KBM-7 (cell line): ENCODE measurements at places on chromosomes 5 and 9.

DNA sequence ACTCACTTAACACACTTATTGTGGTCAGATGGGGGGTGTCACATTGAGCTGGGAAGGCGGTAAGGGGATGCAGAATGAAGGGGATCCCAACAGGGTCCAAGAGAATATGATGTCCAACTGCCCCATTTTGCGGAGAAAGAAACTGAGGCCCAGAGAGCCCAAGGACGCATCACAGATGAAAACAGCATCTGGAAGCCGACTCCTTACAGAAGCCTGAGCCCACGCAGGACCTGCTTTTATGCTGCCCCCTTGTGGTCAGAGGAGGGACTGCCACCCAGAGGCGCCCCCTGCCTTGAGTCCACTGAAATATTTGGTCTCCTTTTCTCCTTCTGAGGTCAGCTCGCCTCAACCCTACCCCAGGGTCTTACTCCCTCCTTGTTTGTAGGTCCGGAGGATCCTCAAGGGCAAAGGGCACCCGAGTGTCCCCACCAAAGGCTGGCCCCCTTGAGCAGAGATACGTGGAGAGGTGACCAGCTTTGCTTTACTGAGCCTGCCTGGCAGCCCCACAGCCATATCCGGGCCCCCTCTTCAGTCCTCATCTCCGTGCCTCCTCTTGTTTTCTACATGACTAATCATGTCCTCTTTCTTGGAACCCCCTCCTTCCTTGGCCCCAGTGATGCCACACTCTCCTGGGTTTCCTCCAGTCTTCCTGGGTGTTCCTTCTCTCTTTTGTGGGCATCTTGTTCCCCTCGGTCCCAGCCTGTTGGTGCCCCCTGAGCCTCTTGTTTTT, 30.0 kb upstream of the TTLL11 start:
- DNase-seq, result peak; percentile 86

GRCh38 chr9:119736491-119737454, 367.5 kb upstream of the BRINP1 start:
- no peak for DNase-seq

DNA sequence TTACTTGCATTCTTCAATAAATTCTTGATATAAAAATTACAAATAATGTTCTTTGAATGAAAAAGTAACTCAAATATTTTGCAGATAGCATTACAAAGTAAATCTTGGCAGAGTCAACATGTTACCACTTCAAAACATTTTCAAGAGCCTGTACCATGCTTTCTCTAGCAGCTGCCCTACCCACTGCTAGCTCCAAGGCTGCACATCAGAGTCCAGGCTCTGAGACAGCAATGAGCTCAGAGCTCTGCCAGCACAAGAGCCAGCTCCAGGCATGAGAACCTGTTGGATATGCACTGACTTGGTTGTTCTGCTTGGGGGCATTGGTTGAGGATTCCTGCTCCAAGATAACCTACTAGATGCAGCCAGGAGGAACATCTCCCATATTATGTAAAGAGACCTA, 211.3 kb upstream of the HAPLN1 start:
- no peak for DNase-seq

- DNase-seq, result no peak
Measured at GRCh38 chr5:128825826-128826225, 139.5 kb upstream of the SLC27A6 start.

DNA sequence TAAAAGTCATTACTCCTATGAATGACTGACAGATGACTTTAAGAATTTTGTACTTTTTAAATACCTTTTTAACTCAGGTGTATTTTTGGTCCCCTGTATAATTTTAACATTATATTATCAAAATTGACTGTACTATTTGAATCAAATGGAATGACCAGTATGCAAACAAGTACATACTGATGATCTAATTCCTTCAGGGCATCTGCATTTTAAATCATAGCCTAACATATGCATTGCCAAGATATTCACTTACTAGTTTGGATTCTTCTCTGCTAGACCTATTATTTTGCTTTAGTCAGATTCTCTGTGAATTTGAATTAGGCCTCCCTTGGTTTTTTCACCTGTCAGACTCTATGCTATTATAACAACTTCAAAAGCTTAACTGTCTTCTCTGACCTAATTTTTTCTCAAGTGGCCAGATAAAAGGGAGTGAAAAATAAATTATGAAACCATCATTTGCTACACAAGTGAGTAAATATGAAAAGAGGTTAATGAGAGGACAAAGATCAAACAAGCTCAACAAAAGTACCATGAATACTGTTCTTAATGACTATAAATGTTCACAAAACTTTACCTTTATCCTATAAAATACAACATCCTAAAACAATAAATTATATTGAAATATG, 1505.2 kb upstream of the CDH9 start:
- DNase-seq, result no peak

GRCh38 chr9:128335161-128335560, 5.2 kb upstream of the SLC27A4 start:
- DNase-seq, result no peak

GRCh38 chr5:126780165-126780827, 3.4 kb downstream of the LMNB1 start:
- DNase-seq, result peak; percentile 83

DNA sequence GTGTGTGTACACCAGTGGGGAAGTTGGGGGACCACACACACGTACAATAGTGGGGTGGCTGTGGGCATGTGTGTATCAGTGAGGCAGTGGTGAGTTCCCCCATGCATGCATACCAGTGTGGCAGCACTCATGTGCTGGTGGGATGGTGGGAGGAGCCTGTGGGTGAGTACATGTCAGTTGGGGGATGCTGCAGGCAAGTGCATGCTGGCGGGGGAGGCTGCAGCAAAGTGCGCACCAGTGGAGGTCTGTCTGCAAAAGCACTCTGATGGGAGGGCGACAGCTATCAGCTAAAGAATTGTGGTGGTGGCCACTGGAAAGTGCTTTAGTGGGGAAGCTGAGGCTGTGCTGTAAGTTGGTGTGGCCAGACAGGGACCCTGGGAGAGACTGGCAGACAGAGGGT, 418.8 kb downstream of the KIAA0825 start:
- DNase-seq, result no peak

DNA sequence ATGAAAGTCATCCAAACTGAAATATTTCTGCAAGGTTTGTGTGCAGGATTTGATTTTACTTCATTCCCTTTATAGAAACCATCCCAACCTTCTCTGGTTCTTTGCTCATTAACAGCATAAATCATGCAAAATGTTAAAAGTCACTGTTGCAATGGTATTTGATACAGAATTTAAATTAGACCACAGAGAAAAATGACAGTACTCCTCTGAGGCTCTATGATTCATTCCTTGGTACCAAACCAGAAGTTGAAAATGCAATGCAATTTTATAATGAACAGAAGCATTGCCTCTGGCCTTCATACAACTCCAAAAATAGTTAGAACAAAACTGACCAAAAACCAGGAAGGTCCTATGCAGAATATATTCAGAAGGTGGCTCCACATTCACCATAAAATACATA, 607.1 kb downstream of the TLE1 start:
- DNase-seq, result no peak

DNA sequence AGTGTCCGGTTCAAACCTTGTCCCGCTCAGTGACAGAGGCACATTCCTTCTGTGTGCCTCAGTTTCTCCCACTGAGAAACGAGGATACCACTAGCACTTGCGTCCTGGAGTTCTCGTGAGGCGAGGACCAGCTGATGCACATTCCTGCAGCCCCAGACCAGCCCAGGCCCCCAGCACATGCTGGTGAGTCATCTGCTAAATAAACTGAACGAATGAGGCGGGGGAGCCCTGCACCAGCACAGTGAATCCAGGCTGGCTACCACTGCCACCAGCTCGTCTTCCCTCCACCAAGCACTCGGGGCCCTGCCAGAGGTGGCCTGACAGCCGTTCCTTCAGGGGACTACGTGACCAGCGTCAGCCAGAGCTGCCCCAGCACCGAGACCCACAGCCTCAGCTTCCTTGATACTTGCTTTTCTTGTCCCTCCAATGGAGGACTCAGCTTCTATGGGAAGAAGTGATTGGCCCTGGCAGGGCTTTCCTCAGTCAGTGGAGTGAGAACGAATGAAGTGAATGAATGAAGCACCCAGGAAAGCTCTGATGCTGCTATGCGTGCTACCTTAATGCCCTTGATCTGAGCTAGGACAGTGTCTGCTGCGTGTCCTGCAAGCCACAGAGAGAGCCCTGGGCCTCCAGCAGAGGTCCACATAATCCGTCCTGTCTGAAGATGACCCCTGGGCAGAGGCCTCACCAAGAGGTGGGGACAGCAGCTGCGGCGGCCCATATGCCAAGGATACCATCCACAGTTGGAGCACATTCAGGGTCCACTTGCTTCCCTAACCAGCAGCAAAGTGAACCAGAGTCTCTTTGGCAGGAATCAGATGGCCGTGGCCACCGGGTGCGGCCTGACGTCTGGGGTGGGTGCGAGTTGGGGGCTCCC, 13.5 kb upstream of the BARX1 start:
- no peak for DNase-seq

- DNase-seq, result no peak
Measured at GRCh38 chr5:145161391-145161790, 673.8 kb downstream of the PRELID2 start.

DNA sequence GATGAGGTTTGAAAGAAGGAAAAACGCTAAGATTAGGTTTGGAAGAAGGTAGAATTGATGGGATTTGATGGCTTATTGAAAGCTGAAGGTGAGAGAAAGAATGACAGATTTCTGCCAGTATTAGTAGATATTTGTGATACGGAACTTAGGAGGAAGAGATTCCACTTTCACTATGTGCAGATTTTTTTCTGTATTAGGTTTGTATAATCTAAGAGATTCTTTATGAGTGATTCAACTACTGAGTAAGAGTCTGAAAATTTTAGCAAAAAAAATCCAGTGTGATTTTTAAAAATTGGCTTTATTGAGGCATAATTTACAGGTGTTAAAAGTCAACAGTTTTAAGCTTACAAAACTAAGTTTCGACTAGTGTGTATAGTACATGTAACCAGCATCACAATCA, 54.1 kb downstream of the AP3S1 start:
- no peak for DNase-seq

DNA sequence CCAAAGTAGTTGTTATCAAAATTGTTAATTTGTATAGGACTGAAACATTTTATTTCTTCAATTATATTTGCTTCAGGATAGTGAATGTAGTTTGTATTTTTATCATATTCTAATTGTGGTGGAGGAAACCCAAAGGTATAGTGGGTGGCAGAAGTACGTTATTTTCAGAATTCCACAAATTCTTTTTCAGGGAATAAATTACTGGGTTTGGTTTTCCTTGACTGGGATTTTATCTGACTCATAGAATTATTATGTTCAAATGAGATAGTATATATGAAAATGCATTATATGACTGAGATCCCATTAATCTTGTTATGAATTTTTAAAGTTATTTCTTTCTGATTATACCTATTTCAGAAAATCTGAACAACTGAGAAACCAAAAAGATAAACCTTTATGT, 73.7 kb downstream of the VPS13A start:
- no peak for DNase-seq

GRCh38 chr9:36154331-36154952, 14.7 kb upstream of the CCIN start:
- peak; percentile 68 for DNase-seq

DNA sequence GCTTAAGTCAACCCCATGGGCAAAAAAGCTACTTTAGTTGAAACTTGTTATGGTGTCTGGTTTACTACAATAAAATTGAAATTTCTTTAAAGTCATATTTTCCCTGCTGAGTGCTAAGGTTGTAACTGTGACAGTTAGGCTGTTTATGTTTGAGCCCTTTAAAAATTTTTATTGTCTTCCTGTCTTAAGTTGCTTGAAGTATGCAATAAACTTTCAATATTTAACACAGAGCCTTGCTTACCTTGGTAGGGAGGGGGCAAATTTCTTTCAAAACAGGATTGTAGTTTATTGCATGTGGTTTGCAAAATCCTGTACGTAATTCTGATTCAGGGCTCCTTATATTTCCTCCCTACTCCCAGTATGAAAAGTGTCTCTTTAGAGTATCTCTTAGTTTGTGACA, 465.5 kb upstream of the ACTBL2 start:
- no peak for DNase-seq

DNA sequence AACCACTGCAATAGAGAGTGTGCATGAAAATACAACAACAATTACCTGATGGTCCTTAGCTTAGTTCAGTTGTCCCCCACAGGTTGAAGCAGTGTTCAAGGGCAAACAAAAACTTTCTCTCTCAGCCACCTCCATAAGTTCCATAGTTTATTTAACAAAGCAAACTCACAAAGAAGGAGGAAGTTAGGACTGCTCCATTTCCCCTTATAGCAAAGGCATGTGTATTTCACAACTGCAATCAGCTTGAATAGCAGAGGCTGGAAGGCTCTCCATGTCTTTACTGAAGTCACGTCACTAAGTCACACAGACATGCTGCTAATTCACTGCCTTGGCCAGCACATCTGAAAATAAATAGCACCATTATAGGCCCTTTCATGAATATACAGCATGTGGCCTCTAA, 43.3 kb downstream of the DOCK8 start:
- DNase-seq, result peak; percentile 78

- peak; percentile 7 for DNase-seq
Measured at GRCh38 chr5:44983006-44983405, 174.3 kb downstream of the MRPS30 start.

GRCh38 chr5:41903892-41904799, at the start of gene RIMOC1:
Gene RIMOC1, plus strand, starts transcription at chr5:41904344. Its CDS starts 24 bp downstream, at chr5:41904368.
- DNase-seq, result peak; percentile 100

DNA sequence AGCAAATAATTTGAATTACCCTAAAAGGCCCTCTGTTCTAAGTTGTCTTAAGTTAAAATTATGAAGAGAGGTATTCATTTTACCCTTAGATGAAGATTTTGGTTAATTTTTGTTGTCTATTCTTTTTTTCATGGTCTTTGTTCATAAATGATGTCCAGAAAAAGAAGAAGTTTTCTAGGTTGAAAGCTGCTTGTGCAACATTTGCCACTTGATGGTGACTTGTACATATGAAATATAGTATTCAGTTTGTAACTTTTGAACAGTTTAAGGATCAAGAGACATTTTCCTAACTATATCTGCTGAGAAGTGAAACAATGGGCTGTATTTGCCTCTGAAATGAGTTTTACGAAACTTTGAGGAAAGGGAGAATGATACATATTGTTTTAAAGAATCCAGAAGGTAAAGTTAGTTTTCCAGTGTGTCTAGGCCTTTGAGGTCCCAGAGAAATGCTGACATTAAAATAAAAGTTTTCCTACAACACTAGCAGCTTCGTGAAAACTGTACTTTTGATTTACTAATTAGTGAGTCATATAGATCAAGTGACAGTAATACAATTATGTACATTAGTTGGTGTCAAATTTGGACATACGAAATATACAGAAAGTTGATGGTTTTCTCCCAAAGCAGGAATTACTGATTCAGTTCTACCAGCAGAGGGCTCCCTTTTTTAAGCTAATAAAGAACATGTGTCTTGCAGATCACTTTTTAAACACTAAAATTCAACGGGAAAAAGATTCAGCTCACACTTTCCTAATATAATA, 70.5 kb downstream of the PIK3R1 start:
- DNase-seq, result peak; percentile 60

DNA sequence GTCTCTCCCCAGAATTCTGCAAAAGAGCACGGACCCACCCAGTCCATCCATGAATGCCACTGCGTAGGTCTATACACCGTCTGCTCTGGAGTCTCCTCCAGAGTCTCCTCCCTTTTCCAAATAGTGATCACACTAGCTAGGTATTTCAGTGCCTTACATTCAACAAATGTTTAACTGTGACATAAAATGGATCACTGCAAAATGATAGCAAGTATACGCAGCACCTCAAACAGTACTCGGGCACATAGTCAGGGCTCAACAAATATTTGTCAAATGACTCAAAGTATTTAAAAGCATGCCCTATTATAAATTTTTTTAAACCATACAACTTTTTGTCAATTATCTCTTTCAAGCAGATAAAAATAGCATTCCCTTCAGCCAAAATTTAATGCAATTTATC, 60.5 kb downstream of the TLE1 start:
- no peak for DNase-seq
